ENCODE measurements at places on chromosomes 2 and 18.
A peak's percentile ranks its signal among the peaks of the same experiment; 100 is the strongest.

GRCh38 chr2:47520302-47520630, 117.3 kb downstream of the MSH2 start:
- DNase-seq: peak; percentile 4

- DNase-seq: no peak
These were observed at the start of gene GPR17 for GRCh38 chr2:127645395-127646291. Gene GPR17, plus strand, starts transcription at chr2:127646153. Its CDS starts 4,583 bp downstream, at chr2:127650736.

GRCh38 chr2:29455200-29455860, 340.1 kb downstream of the CLIP4 start:
- DNase-seq: peak; percentile 8

- DNase-seq: no peak
These were observed 745.3 kb downstream of the SATB2 start for GRCh38 chr2:198712485-198712884.

DNA sequence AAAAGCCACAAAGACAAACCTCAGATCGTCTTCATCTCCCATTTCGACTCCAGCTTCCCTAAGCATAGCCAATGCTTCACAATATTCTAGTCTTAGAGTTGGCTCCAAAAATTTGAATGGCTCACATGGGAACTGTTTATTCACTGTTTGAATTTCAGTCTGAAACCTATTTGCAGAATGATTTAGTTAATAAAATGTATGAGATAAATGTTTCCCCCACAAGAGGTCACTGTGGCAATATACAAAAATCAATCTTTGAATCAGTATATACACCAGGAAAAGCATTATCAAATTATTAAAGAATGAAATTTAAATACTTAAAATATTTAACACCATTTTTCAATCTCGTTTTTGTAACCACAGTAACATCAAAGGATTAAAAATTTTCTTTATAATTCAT, 40.0 kb upstream of the MCM6 start:
- peak; percentile 48 for DNase-seq

DNA sequence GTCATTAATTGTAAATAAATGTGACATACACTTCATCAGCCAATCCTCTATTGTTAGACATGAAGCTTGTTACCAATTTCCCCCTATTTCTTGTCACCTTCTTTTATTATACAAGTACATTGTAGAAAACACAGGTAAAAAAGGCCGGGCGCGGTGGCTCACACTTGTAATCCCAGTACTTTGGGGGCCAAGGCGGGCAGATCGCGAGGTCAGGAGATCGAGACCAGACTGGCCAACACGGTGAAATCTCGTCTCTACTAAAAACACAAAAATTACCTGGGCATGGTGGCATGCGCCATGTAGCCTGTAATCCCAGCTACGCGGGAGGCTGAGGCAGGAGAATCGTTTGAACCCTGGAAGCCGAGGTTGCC, 42.7 kb upstream of the UBE2F start:
- DNase-seq: no peak

- DNase-seq: no peak
These were observed 23.2 kb downstream of the METTL8 start for GRCh38 chr2:171410624-171411023.

DNA sequence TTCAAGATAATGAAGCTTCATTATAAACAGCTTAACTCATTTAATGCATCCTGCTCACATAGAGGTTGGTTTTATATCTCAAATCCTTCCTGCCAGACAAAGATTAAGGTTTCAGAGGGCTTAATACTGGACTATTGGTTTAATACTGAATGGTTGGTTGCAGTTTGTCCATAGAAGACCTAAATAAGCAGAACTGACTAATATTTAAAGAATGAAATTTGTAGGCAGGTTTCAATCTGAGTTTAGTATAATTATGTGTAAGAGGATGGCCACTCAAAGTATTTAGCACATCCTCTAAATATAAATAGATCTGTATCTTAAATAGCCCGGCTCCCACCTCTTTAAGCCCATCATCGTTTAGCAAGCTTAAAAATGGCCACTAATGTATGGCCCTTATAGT, 92.5 kb downstream of the EPB41L5 start:
- DNase-seq: no peak

GRCh38 chr2:145728511-145728910, 1208.6 kb upstream of the ZEB2 start:
- no peak for DNase-seq

- DNase-seq: no peak
These were observed 41.1 kb upstream of the VIT start for GRCh38 chr2:36655453-36655852.

GRCh38 chr2:112870841-112871835, 34.6 kb upstream of the IL1B start:
- no peak for DNase-seq
